ENCODE measurements at places on chromosomes 13 and 19.

GRCh38 chr13:43326100-43326499, 302.7 kb downstream of the DNAJC15 start:
- no peak for DNase-seq

DNA sequence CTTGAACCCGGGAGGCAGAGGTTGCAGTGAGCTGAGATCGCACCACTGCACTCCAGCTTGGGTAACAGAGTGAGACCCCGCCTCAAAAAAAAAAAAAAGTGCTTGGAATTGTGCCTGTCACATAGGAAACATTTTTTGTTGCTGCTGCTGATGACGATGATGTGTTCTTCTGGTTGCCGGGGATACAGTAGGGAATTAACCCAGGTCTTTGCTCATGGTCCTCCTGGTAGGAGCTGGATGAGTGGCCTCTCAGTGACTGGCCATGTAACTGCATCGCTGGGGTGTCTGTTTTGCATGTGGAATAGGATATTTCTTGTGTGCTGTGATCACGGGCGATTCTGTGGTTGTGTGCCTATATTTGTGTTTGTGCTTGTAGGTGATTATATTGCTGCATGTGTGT, 4.7 kb upstream of the CNFN start:
- no peak for DNase-seq

- no peak for DNase-seq
These were observed 529.4 kb upstream of the HTR2A start for GRCh38 chr13:47426126-47426849.

DNA sequence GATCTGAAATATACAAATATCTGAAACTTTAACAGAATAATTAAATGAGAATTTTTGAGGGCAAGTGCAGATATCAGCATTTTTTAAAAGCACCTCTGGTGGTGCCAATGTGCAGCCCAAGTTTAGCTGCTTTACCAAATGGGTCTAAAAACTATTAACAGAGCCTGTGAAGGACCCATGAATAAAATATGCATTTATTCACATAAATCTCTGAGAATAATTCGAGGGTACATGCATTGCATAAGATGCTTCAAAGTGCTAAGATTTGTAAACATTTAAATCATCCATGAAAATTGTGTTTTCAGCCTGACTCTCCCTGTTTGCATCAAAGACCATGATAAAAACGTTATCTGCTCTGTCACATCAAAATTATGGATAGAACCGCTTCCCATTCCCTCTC, 47.1 kb upstream of the TNFSF11 start:
- DNase-seq: no peak

DNA sequence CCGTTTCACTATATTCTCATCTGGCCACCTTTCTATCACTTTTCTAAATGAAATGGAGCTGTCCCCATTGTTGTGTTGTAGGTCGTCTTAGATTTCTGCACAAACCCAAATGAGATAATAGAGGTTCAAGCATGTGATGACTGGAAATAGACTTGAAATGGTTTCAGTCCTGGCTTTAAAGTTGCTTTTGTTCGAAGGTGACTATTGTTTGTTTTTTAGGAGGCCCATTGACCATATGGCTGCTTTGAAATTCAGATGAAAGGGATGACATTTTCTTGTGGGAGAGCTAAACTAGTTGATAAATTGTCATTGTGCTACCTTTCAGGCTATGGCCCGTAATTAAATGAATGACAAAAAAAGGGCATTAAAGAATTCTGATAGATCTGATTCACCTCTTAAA, 583.7 kb downstream of the GPC6 start:
- no peak for DNase-seq

DNA sequence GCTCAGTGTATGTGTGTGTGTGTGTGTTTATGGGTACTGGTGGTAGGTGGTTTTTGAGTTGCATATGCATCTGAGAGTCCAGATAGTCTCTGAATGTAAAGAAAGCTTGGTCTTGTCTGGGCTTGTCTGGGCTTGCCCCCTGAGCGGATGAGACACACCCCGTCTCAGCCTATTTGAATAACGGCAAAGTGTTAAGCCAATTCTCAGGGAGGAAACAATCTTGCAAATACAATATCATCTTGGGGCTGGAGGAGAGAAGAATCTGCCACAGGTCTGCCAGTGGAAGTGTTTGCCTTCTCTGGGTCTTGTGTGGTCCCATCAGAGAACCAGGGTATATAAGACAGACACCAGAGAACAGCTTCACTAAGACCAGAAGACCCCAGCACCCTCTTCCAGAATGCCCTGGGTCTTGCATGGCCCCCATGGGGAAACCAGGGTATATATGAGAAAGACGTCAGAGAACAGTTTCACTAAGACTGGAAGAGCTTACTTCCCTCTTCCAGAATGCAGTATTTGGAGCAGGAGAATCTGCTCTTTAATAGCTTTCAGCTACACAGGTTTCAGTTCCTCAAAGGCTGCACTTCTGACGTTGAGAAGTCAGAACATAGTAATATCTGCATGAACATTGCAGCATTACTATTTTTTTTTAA, 13.3 kb downstream of the CD70 start:
- no peak for DNase-seq

- DNase-seq: no peak
These were observed 525.6 kb downstream of the DCT start for GRCh38 chr13:93953841-93954240.

DNA sequence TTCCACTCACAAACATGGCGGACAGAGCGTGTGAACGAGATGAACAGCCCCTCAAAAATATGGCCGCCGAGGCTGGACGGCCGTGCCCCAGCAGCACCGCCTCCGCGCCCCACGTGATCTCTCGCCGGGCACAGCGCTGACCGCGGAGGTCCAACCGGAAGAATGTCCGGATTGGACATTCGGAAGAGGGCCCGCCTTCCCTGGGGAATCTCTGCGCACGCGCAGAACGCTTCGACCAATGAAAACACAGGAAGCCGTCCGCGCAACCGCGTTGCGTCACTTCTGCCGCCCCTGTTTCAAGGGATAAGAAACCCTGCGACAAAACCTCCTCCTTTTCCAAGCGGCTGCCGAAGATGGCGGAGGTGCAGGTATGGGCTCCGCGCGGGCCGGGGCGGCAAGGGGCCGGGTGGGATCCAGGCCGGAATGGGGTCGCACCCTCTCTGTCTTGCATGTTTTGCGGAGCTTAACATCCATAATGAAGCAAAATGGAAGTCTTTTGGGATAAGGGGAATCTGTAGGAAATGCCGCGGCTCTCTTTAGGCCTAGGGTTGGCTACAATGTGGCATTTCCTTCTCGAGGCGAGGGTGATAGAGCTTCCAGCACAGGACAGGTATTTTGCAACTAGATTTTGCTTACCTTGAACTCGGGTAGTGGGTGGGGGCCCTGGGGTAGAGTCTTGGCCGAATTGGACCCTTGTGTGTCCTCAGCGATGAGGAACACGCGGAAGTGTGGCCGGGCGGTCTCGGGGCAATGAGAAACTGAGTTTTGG, at the start of gene RPL13A:
TSS of gene RPL13A (plus strand) at position 332 of the 769 bp plus-strand sequence. CDS start at position 354, 22 bp downstream.
- peak; percentile 97 for DNase-seq

GRCh38 chr19:19110410-19111135, 27.7 kb downstream of the TMEM161A start:
- no peak for DNase-seq

- no peak for DNase-seq
These were observed 911 bp downstream of the ENOX1 start for GRCh38 chr13:43785650-43786471.

GRCh38 chr13:33340631-33341030, 55.1 kb upstream of the STARD13 start:
- DNase-seq: no peak

DNA sequence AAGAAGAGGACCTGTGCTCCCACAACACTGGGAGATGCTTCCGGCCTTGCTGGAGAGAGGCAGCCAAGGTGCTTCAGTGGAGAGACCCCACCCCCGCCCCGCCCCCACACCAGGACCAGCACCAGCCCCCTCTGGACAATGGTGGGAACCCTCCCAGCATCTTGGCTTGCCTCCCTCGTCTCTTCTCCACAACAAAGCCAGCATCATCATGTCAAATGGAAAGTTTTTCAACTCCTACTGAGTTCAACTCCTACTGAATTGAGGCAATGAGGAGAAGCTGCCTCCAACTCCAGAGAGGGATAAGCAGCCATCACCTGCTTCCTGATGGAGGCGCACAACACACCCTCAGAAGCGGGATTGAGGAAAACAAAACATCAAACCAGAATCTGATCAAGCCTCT, 12.8 kb downstream of the DEDD2 start:
- no peak for DNase-seq

- no peak for DNase-seq
These were observed 9.1 kb downstream of the MYDGF start for GRCh38 chr19:4660993-4661392.

DNA sequence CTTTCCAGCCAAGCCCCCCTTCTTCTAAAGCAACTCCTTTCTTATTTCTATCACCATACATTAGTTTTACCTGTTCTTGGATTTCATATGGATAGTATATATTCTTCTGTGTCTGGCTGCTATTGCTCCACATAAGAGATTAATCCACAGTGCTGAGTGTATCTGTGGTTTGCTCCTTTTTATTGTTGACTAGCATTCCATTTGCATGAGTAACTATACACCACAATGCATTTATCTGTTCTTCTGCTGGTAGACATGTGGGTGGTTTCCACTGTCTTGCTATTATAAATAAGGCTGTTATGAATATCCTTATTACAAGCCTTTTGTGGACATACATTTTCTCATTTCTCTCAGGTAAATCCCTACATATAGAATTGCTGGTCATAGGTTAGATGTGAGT, 138.2 kb downstream of the SLC7A1 start:
- no peak for DNase-seq

GRCh38 chr19:15418579-15419412, at the start of gene AKAP8L:
Gene AKAP8L, minus strand, starts transcription at chr19:15418988. Its CDS starts 65 bp downstream, at chr19:15418923.
- peak; percentile 96 for DNase-seq

GRCh38 chr13:52130641-52131040, 1.8 kb upstream of the NEK5 start:
- no peak for DNase-seq

DNA sequence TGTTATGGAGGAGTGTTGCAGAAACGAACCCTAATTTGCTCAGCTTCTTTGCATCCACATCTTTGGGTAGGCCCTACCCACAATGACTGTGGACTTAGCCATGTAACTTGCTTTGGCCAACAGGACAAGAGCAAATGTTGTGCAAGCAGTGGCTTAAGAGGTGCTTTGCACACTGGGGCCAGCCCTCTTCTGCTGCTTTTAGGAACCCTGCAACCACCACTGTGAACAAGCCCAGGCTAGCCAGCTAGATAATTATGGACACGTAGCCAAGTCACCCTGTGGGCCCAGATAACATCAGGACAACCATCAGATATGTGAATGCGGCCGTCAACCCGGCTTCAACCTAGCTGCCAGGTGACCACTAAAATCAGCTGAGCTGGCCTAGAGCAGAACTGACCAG, 17.1 kb downstream of the C19orf47 start:
- no peak for DNase-seq

GRCh38 chr19:38056646-38057045, 149.6 kb downstream of the SIPA1L3 start:
- DNase-seq: no peak

Data from NCI-H1048 (cell line).